ENCODE measurements at places on chromosomes 2 and 18.

DNA sequence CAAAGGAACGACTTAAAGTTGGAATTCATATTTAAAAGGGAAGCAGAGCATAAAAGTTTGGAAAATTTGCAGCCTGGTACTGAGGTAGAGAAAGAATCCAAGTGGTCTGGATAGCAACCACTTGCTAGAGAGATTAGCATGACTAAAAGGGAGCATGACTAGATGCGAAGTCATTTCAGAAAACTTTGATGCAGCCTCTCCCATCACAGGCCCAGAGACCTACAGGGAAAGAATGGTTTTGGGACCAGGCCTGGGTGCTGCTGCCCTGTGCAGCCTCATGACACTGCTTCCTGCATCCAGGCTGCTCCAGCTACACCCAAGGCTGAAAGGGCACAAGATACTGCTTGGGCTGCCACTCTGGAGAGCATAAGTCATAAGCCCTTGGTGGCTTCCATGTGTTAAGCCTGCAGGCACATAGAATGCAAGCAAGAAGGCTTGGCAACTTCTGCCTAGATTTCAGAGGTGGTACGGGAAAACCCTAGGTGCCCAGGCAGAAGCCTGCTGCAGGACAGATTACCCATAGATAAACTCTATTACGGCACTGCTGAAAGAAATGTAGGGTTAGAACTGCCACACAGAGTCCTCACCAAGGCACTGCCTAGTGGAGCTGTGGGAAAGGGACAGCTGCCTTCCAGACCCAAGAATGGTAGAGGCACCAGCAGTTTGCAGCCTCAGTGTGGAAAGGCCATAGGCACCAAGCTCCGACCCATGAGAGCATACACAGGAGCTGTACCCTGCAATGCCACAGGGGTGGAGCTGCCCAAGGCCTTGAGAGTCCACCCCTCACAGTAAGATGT, 12.6 kb upstream of the CHN1 start:
- DNase-seq: no peak

DNA sequence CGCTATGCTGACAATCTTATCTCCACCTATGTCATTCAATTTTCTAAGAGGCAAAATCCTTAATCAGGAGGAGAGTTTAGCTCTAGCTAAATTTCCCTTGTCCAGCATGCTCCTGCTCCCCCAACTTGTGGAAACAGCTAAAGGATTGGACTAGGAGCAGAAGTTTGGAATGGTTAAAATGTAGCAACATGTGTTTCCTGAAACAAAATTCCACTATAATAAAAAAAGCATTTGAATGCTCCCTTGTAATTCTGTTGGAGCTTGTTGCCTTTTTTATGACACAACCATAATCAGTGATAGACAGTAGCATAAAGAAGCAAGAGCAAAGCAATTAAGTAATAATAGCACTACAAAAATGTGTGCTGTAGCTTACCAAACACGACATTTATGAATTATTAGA, 6.9 kb downstream of the ACTR3 start:
- DNase-seq: no peak

- DNase-seq: peak; percentile 60
Observed at GRCh38 chr2:10909050-10909995, 2.4 kb upstream of the KCNF1 start.

GRCh38 chr2:203533676-203534591, 1.2 kb downstream of the RAPH1 start:
- DNase-seq: no peak

DNA sequence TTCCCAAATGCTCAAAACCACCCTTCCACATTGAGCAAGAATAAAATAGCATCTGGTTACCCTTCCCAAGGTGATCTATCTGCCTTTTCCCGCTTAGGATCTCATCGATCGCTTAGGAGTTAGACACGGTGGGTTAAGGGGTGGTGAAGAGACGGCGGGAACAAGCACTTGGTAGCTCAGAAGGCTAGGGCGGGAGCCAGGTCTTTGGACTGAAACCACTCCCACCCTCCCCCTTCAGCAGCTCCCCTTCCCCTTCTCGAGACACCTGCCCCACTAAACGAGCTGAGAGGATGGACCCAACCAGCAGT, 513 bp downstream of the THOC1 start:
- no peak for DNase-seq

DNA sequence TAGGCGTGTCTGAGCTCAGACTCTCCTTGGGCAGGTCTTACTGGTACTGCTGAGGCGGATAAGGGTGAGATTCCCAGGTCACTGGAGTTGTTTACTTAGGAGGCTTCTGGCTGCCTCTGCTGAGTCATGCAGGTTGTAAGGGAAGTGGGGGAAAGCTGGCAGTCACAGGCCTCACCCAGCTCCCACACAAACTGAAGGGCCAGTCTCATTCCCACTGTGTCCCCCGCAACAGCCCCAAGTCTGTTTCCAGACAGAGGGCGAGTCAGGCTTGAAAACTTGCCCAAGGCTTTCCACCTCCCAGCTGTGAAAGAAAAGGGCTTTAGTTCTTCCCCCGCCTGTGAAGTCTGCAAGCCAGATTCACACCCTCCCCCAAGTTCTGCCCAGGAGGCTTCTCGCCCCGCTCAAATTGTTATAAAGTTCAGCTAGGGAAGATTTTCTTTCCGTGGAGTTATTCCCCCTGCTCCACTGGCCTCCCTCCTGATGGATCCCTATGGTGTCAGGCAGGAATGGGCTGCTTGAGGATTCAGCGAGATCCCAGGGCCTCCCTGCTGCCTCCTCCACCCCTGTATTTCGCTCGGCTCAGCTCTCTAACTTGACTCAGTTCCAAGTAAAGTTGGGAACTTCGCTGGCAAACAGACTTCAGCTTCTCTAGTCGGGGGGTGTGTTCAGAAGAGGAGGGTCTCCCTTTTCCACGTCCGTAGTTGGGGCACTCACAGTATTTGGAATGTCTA, 248.6 kb downstream of the NR4A2 start:
- no peak for DNase-seq

DNA sequence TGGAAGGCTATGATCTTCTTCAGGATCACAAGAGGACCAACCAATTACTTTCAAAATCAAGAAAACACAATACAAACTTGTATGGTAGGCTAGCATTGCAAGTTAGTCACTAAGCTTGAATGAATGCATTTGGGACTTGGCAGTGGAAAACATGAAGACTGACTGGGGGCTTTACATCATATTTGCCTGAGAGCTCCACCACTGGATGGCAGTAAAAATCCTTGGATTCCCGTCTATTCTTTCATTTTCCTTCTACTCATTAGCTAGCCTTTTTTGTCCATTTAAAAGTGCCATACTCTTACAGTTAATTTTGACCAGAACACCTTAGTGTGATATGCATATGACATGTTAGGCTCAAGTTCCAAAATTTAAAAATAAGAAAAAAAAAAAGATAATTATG, 63.5 kb upstream of the RASGRP3 start:
- DNase-seq: no peak

GRCh38 chr2:75311993-75312392, 112.7 kb upstream of the TACR1 start:
- DNase-seq: peak; percentile 28

- DNase-seq: no peak
Observed at GRCh38 chr2:23691565-23691964, 235.4 kb downstream of the ATAD2B start.

DNA sequence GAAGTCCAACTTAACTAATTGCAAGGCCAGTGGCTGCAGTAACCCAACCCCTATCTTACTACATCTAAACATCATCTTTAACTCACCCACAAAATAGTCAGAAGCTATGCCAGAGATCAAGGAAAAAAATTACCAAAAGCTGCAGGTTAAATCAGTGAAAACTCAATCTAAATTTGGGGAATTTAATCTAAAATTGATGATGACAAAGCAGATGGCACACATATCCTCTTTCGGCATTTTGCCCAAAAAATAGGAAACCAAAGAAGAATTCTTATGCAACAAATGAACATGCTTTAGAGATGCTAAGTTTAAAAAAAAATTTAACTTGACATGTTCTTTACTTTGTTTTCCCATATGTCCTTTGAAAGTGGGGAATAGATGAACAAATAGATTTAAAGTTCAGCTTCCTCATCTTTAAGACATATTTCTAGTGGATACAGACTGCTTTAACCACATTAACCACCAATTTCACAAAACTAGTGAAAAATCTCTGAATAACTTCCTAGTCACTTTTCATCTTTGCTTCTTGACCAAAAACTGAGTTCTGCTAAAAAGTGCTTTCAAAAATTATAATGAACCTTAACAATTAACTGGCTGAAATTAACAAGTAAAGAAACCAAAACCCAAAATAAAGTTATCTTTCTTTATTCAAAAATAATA, 74.3 kb upstream of the CCDC150 start:
- DNase-seq: no peak

GRCh38 chr2:56297671-56298070, 113.9 kb downstream of the CCDC85A start:
- DNase-seq: no peak

GRCh38 chr2:172905937-172906811, 169.5 kb upstream of the MAP3K20 start:
- no peak for DNase-seq

DNA sequence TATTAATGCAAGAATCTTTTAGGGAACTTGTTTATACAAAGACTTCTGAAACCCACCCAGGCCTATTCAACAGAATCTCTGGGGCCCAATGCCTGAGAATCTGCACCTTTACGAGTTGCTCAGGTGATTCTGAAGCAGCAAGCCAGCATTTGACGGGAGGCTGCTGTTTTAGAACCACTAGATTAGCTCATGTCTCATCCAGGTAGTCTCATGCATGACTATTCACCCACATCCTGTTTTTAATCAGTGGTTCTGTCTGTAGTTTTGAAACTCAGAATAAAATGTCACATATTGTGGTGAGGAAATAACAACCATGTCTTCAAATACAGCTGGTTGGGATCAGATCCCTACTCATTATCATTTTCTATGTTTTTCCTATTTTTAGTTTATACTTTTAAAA, 39.5 kb downstream of the CYTIP start:
- DNase-seq: no peak

- no peak for DNase-seq
Observed at GRCh38 chr2:74149570-74150319, 2.0 kb upstream of the BOLA3 start.

DNA sequence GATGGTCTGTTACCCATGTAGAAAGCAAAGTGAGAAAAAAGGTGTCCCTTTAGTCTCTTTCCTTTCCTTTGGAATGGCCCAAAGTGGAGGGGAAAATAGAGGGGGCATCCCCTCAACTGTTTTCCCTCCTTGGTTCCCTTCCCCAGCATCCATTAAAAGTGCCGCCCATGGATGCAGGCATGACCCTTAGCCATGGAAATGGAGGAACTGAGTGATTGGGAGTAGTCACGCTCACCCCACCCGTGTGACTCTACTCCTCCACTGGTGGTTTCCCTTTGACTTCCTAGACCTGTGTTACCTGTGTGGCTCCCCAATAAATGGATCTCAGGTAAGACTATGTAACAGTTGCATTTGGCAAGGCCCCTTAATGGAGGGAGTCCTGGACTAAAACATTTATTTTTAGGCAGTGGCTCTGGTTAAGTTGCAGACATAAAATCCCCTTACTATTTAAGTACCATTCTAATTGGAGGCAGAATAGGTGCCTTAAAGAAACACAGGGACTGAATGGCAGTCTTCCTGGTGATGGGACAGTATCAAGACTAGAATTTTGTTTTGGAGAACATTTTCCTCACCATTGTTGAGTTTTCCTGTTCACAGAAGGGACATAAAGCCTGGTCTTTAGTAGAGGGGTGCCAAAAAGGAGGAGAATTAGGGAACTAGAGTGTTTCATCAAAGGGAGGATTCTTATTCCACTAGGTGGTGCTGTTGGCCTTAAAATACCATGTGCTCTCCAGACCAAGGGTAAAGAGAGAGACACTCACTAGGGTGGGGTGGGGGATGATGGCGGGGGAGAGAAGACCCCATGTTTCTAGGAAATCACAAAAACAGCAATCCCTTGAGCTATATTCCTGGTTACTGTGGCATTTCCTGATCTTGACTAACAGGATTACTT, 25.7 kb upstream of the PLA2R1 start:
- no peak for DNase-seq

GRCh38 chr2:235278771-235279355, 215.0 kb upstream of the AGAP1 start:
- no peak for DNase-seq

DNA sequence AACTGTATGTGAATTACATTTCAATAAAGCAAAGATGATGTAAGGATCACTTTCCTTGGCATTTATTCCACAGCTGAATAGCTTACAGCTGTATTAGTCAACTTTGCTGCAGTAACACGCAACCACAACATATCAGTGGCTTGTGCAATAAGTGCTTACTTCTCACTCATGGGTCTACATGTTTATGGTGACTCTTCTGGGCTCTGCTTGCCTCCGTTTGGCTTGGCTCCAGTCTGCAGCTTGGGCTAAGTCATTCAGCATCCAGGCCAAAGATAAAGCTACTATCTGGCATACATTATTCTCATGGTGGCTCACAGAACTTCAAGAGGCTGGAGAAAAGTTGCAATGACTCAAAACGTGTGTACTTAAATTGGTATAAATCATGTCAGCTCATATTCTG, 355.0 kb downstream of the RNF144A start:
- DNase-seq: peak; percentile 18

GRCh38 chr18:31929273-31929672, 13.7 kb downstream of the TRAPPC8 start:
- no peak for DNase-seq

- no peak for DNase-seq
Observed at GRCh38 chr18:25425024-25425423, 73.1 kb upstream of the ZNF521 start.

DNA sequence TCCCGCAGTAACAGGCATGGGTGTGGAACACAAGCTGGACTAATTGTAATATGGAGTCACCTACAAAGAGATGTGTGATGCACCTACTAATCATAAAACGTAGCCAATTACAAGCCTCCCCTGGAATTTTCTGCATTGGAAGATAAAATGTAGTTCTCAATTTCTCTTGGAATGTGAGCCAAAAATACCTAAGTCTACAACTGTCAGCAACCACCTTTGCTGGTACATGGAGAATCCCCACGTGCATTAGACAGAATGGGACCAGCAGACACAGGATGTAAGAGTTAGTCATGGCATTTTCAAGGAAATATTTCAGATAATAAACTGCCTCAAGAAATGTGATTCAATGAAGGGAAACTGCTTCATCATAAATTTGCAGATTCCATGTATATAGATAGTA, 85.6 kb upstream of the DCC start:
- no peak for DNase-seq

DNA sequence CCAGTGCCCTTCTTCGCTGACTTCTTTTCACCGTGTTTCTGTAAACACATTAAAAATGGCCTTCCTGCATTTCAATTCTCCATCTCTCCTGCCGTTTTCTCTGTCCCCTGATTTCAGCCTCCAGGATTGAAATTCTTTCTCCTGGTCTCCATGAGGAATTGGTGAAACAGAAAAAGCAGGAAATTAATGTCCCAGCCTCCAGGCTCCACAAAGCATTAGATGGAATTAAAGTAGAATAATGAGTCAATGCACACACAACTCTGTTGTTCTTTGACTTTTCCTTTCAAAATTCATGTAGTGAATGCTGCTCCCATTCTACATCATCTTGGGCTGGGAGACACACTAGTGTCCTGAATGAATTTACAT, 209.5 kb downstream of the KLHL29 start:
- DNase-seq: no peak

DNA sequence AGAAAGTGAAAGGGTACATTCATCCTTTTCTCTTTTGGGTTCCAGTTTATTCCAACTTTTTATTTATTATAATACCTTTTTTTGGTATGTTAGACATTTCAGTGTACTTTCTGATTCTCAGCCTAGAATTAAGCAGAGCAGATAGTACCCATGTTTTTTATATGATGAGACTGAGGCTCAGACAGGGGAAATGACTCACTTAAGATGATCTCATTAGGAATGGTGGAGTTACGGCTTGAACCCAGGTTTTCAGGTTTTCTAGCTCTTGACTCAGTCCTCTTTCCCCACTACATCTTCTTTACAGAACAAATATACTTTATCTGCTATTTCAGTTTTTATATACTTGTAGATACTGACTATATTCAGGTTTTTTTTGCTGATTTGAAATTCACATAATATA, 51.7 kb upstream of the OTX1 start:
- no peak for DNase-seq

Data from NCI-H345 (cell line).